ENCODE measurements at places on chromosomes 7 and 10.

GRCh38 chr10:132721725-132722124, 64.2 kb downstream of the NKX6-2 start:
- no peak for DNase-seq

DNA sequence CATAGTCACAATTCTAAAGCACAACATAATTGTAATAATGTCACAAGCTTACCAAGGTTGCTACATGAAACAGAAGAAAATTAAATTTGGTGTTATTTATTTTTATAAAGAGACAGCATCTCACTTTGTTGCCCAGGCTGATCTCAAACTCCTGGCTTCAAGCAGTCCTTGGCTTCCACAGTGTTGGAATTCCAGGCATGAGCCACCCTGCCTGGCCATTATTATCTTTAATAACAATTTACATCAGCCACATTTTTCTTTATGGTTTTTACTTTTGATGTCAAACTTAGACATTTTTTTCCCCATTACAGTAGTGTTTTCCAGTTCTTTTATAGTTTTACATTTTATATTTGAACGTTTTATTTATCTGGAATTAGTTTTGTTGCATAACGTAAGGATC, 46.7 kb downstream of the BMPR1A start:
- DNase-seq: no peak

- no peak for DNase-seq
Observed at GRCh38 chr10:89792187-89792586, 90.8 kb downstream of the KIF20B start.

- no peak for DNase-seq
Observed at GRCh38 chr10:102538811-102539210, 35.0 kb downstream of the SUFU start.

- no peak for DNase-seq
Observed at GRCh38 chr10:80144696-80145131, 12.2 kb downstream of the PLAC9 start.
